ENCODE measurements at places on chromosomes 7 and 10.

DNA sequence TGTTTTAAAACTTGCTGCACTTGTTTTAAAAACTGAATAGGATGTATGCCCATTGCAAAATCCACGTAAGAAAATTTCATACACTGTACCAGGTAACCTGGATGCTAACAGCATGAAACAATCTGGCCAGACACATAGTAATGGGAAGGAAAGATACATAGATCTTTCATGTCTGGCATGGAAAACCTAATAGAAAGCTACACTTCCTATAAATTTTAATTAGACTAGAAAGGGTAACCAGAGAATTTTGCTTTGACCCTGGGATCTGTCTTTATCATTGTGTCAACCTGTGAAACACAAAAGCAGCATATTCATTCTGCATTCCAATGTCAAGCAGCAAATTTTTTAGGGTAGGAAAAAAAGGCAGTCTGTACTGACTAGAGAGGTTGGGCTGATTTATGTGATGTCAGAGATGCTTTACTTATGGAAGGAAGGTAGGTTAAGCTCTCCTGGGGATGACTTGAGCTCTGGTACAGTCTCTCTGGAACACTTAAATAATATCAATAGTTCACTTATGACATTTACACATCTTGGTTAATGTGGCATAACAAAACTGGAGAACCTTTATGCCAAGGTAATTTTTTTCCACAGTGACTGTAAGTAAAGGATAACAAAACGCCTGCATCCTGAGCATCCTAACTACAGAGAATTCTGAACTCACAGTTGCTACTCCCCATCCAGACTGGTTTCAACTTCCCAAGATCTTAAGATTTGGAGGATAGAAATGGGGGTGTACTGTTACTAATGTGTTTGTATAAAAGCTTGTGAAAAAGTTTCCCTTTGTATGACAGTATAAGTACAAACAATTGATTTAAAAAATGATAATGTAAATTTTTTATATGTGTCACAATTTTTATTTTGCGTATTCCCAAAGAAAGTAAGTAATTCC lies 44.7 kb downstream of the DOCK4 start:
- DNase-seq, result no peak

DNA sequence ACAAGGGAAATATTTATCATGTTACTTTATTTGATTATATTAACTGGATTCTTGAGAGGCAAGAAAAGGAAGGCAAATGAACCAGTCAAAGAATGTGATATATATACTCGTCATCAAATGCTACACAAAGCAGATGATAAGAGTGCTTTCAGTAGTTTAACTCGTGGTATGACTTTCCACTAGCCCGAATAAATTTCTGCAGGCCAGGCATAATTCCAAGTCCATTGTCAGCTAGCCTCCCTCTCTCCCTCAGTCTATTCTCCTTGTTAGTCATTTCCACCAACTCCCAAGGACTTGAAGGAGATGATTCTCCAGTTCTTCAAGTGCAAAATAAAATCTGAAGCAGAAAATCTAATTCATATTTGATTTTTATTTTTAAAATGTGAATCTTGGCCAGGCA lies 190.5 kb downstream of the GLI3 start:
- DNase-seq, result no peak

DNA sequence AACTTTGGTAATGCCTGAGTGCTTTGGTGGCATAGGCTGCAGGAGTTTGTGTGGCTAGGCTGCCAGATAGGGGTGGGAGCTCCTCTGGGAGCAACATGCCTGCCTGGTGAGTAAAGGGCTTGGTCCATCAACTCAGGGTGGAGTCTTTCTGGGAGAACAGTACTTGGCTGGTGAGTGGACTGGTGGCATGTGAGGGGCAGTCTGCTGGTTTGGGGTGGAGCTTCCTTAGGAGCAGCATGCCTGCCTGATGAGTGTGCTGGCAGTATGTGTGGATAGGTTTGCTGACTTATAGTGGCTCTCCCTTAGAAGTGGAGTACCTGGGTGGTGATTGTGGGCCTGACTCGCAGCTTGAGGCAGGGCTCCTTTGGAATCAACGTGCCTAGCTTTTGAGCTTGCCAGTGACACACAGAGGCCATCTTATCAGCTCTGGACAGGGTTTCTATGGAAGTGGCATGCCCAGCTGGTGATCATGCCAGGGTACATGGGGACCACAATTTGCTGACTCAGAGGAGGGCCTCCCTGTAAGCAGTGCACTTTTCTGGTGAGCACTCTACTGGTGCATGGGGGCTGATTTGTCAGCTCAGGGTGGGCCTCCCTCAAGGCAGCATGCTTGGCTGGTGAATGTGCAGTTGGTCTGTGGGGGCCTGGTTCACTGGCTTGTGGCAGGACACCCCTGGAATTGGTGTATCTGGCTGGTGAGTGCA lies 35.0 kb upstream of the SRI start:
- DNase-seq, result no peak

DNA sequence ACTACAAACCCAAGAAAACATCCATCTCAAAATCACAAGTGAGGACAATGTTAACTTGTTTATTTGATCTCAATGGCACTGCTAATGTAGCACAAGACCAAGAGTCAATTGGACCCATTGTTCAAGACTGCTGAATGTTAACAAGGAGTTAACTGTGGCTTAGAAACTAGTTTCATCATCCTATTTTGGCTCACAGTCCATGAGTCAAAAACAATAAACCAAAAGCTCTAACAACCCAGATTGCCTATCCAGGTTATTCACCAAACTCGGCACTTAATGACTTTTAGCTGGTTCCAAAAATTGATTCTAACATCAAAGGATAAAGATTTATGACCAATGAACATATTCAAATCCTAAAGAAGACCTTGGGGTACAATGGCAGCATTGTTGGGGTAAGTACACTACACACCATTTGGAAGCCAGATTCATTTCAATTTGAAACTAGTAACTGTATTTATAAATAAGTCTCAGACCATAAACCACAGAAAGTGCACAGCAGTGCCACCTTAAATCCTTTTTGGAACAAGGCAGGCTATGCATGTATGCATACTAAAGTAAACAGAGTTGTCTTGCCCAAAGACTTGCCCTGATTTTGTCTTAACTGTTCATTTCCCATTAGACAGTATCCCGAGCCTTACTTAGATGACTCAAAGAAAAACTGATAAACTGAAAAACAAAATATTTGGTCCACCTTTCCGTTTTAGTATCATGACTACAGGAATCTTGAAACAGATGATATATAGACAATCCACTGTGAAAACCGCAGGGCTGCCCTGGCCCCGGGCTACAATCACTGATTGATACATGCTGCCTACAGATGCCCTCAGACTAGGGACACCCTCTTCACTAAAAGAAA lies 84.5 kb downstream of the SRPK2 start:
- DNase-seq, result no peak

GRCh38 chr10:341081-341740 lies 206.0 kb downstream of the ZMYND11 start:
- no peak for DNase-seq

DNA sequence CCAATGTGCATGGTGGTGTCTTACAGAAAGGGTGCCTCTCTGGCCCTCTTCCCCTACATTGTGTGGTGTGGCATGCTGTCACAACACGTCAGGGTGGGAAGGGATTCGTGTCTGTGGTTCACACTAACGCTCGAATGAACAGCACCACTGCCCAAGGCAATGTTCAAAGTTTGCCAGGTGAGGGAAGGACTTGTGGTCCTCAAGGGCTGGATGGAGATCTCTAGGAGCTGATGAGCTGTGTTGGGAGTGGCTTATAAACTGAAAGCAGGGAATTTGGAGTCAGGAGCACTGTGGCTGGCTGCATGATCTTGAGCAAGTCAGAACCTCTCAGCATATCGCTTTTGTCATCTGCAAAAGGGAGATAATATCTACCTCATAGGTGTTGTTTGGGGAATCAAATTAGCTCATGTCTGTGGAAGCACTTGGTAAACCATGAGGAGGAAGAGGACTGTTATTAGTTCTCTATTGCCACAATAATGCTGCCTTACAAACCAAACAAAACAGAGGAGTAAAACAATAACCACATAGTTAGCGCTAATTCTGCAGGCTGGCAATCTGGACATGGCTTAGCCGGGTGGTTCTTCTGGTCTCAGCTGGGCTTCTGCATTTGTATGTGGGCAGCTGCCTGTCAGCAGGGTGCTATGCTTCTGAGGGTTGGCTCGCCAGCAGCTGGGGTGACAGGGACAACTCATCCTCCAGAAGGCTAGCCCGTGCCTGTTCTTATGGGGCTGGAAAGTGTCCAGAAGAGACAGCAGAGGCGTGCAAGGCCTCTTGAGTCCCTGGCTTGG lies 22.9 kb upstream of the C10orf105 start:
- DNase-seq, result no peak

- no peak for DNase-seq
Measured at GRCh38 chr7:151984612-151985011, 28.4 kb downstream of the GALNTL5 start.

- peak; percentile 53 for DNase-seq
Measured at GRCh38 chr10:133336577-133337369, at the start of gene CALY. Gene CALY (minus strand): TSS chr10:133336896. CDS start chr10:133328989, 7,907 bp downstream.

- no peak for DNase-seq
Measured at GRCh38 chr7:88775838-88776237, 16.3 kb downstream of the ZNF804B start.

- DNase-seq, result no peak
Measured at GRCh38 chr7:42886893-42887505, 24.9 kb downstream of the C7orf25 start.

GRCh38 chr7:97735075-97735474 lies 3.2 kb downstream of the TAC1 start:
- DNase-seq, result no peak

DNA sequence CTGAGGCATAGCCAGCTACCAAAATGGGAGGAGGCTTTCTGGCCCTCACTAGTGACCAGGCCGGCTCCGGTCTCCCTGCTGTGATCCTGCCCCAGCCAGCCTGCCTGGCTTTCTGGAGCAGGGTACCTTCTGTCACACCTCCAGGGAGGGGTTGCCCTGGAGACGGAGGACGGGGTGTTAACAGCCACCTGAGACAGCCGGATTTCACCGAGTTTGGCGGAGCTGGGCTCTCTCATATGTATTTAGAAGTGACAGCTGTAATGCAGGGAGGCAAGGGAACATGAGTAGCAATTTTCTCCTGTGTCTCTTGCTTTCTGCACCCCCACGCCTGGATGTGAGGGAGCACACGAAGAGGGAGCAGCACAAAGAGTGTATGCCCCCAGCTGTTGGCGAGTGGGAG lies 473.3 kb downstream of the PLXNA4 start:
- no peak for DNase-seq

- no peak for DNase-seq
Measured at GRCh38 chr7:129279757-129280156, 54.9 kb downstream of the AHCYL2 start.

GRCh38 chr10:132149917-132150316 lies 36.8 kb upstream of the DPYSL4 start:
- no peak for DNase-seq

- no peak for DNase-seq
Measured at GRCh38 chr10:96673318-96674099, 46.8 kb downstream of the PIK3AP1 start.

DNA sequence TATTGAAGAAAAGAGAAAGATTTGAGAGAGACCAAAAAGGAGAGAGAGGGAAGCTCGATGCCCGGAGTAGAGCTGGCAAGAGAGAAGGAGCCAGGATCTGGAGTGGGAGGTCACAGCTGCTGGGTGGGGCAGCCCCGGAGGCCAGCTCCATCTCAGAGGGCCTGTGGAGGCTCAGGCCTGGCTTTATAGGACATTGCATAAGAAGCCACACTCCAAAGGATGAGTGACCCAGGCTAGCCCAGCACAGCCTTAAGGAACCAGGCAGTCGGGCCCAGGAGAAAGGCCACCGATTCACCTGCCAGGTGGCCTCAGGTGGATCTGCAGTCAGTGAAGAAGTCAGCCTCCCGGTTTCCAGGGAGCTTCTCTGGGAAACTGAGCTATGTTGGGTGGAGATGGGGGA lies 676 bp downstream of the PLAC9 start:
- DNase-seq, result no peak

DNA sequence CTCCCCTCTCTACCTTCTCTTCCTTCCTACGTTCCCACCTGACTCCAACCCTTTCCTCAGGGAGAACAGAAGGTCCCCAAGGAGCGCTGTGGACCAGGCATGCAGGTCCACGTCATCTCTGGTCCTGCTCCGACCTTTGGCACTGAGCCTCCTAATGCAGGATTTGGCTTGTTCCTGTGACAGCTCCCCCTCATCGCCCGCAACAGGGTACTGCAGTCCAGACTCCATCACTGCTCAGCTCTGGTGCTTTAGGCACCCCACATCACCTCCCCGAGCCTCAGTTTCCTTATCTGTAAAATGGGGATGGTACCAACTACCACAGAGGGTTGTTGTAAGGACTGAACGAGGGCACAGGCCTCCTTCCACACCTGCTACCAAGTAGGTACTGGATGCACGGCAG lies 54.6 kb downstream of the FHIP2A start:
- DNase-seq, result no peak
